ENCODE measurements at places on chromosomes 13 and 19.
A peak's percentile ranks its signal among the peaks of the same experiment; 100 is the strongest.

GRCh38 chr13:40440990-40441820 is 225.2 kb downstream of the FOXO1 start:
- DNase-seq: peak; percentile 82

GRCh38 chr13:32840989-32841713 is 175.1 kb upstream of the KL start:
- DNase-seq: no peak

GRCh38 chr19:10286803-10287737 is at the start of gene ICAM4:
ICAM4 (plus strand) TSS chr19:10286955; CDS start chr19:10287013, 58 bp downstream.
- DNase-seq: peak; percentile 70

DNA sequence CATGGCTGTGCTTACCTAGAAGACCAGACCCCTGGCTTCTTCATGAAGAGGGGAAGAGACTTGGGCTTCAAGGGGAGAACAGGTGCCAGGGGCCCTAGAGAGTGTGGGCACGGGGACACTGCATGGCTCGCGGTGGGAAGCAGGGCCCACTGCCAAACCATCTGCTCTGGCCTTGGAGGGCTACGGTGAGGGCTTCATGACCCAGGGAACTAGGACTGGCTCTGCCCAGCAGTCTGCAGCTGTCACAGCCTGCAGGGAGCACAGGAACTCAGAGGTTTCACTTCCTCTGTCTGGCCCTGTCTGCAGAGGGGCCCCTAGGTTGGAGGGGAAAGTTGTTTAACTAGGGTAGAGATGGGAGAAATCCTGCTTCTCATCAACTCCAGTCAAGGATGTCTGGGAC is 4.3 kb downstream of the ERCC1 start:
- DNase-seq: no peak

DNA sequence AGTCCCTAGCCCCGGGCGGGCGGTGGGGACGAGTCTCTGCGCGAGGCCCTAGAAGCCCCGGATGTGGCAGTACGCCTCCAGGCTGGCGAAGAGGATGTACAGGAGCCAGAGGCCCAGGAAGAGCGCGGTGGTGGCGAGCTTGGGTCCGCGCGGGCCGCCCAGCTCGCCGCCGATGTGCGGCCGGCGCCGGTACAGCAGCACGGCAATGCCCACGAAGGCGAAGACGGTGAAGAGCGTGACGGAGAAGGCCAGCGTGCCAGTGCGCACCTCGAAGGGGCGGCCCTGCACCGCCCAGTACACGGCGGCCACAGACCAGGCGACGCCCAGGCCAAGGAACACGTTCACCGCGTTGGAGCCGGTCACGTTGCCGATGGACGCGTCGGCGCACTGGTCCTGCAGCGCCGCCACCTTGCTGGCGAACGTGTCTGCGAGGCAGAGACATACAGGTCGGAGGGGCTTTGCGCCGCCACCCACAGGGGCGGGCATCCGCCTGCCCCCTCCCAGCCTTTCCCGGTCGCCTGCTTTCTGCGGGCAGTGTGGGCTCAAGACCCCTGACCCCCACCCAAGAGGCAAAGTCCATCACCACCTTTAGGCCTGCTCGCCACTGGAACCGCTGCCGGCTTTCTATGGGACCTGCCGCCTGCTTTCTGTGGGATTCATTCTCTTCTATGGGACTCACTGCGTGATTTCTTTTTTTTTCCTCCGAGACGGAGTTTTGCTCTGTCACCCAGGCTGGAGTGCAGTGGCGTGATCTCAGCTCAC is 10.9 kb upstream of the MEIS3 start:
- DNase-seq: peak; percentile 81

DNA sequence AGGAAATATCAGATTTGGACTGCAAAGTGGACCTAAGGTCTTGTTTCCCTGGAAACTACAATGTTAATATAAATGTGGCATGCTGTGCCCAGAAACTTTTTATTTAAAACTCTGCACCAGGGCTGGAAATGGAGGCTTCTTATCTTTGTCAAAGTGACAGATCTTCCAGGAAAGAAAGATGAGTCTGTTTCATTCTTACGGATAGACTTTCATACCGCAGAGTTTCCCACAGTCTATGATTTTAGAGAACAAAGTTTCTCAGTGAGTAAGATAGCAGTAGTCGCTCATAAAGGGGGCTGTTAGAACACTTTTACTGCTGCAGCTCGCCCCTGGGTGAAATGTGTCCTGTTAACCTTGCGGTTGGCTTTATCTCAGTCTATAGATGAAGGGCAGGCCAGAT is 6.7 kb downstream of the CLEC11A start:
- DNase-seq: no peak

GRCh38 chr13:101384929-101385328 is 31.4 kb downstream of the NALCN start:
- no peak for DNase-seq

GRCh38 chr13:30108913-30109237 is 198.5 kb downstream of the KATNAL1 start:
- DNase-seq: peak; percentile 75

DNA sequence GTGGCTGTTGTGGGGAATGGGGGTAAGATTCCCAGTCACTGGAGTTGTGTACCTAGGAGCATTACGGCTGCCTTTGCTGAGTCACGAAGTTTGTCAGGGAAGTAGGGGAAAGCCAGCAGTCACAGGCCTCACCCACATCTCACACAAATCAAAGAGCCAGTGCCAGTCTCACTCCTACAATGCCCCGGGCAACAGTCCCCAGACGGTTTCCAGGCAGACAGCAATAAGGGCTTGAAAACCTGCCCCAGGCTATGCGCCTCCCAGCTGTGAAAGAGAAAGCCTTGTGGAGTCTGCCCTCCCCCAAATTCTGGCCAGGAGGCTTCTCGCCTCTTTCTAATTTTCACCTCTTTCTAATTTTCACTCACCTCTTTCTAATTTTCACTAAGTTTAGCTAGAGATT is 142.3 kb upstream of the EDNRB start:
- peak; percentile 13 for DNase-seq

GRCh38 chr13:74289861-74290773 is 155.9 kb upstream of the KLF12 start:
- DNase-seq: peak; percentile 18

- peak; percentile 79 for DNase-seq
Measured at GRCh38 chr19:48351341-48351752, 12.4 kb downstream of the TMEM143 start.

GRCh38 chr13:32075170-32075851 is 43.7 kb downstream of the FRY start:
- DNase-seq: no peak

DNA sequence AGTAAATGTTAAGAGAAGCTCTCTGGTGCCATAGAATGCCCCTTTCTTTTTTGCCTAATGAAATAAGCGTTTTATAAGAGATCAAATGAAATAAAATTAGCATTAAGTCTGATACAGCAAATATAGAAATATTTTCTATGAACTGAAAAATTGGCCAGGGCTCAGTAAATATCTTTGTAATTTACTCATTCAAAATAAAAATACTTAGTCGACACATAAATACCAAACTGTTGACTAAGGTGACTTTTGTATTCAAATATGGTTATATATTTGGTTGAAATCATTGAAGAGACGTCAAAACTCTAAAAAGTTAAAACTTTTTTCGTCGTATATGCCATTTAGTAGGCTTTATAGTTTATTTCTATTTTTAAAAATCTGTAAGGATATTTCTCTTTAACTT is 25.6 kb downstream of the IPO5 start:
- DNase-seq: no peak

GRCh38 chr13:44872751-44873150 is 116.5 kb downstream of the NUFIP1 start:
- DNase-seq: no peak

- no peak for DNase-seq
Measured at GRCh38 chr13:61294467-61295191, 121.0 kb downstream of the PCDH20 start.
